Upper lobe of left lung (tissue), 6 donors: ENCODE measurements at places on chromosomes 3 and 15. TPM values are rescaled to one million over a fixed set of nuclear protein-coding genes. Genes with fewer than 3 reads are reported as not detected.

GRCh38 chr15:42315521-42315920 lies 42.3 kb upstream of the TMEM87A start:
- no peak for DNase-seq

GRCh38 chr15:26985050-26985449 lies 14.1 kb downstream of the GABRG3 start:
- no peak for DNase-seq

- no peak for DNase-seq
Measured at GRCh38 chr3:100075196-100075595, 39.1 kb downstream of the FILIP1L start.

GRCh38 chr3:193968380-193968974 lies 167.5 kb upstream of the HES1 start:
- DNase-seq = no peak

- peak; percentile 77 for DNase-seq
Measured at GRCh38 chr15:52789601-52790168, 451 bp downstream of the ONECUT1 start.

GRCh38 chr15:95284492-95284891 lies 1046.0 kb upstream of the NR2F2 start:
- DNase-seq = no peak

DNA sequence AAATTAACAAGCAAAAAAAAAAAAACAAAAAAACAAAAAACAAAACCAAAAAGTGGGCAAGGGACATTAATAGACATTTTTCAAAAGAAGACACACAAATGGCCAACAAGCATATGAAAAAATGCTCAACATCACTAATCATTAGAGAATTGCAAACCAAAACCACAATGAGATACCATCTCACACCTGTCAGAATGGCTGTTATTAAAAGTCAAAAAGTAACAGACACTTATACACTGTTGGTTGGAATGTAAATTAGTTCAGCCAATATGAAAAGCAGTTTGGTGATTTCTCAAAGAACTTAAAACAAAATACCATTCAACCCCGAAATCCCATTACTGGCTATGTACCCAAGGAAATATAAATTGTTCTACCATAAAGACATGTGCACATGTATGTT lies 222.4 kb upstream of the CD96 start:
- DNase-seq = no peak

Gene GTF2A2
- 5.5 TPM for total RNA-seq

Gene CD96
- 2.4 TPM for total RNA-seq

- peak; percentile 39 for DNase-seq
Measured at GRCh38 chr3:23248594-23249131, 45.5 kb downstream of the UBE2E2 start.

GRCh38 chr15:98155356-98155755 lies 194.9 kb downstream of the ARRDC4 start:
- DNase-seq = no peak

Gene RBPMS2
- 2.1 TPM for total RNA-seq

DNA sequence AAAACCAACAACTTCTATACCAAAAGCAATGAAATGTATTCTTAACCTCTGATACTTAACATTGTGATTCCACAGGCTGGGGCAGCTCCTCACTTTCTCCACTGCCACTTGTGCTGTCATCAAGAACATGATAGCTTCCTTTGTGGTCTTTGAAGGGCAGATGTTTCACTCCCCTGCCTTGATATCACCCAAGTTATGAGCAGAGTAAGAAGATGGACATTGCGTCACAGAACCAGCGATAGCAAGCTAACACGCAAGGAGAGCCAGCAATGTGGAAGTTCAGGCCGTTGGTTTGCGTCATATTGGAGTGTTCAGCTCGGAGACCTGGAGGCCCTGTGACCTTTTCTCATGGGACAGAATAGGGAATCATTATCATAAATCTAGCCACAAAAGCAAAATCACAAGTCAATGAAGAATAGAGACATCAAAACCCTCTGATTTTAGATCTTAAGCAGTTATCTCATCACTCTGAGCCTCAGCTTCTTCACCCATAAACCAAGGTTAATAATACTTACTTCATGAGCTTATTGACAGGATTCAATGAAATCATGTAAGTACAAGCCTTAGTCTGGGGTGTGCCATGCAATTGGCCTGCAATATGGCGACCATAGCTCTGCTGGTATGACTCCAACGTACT lies 183.8 kb upstream of the THBS1 start:
- peak; percentile 72 for DNase-seq

Gene FEZF2
- total RNA-seq = not detected

DNA sequence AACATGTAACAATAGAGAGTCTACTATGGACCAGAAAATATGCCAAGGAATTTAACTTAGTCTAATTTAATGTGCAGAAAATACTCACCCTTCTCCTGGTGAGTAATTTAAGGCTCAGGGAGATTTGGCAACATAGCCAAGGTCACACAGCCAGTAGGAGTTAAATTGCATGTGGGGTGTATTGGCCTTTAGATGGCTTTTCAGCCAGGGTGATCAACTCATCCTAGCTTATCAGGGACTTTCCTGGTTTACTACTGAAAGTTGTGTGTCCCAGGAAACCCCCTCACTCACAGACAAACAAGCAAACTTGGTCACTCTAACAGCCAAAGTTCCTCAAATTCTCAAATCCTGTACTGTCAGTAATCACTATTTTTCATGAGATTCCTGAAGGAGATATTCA lies 2.6 kb upstream of the SLC9A9 start:
- no peak for DNase-seq

- peak; percentile 91 for DNase-seq
Measured at GRCh38 chr3:69784954-69785514, 45.8 kb downstream of the MITF start.

Gene SEMA3F
- 26.3 TPM for total RNA-seq

GRCh38 chr15:39365161-39365560 lies 215.7 kb upstream of the THBS1 start:
- no peak for DNase-seq

DNA sequence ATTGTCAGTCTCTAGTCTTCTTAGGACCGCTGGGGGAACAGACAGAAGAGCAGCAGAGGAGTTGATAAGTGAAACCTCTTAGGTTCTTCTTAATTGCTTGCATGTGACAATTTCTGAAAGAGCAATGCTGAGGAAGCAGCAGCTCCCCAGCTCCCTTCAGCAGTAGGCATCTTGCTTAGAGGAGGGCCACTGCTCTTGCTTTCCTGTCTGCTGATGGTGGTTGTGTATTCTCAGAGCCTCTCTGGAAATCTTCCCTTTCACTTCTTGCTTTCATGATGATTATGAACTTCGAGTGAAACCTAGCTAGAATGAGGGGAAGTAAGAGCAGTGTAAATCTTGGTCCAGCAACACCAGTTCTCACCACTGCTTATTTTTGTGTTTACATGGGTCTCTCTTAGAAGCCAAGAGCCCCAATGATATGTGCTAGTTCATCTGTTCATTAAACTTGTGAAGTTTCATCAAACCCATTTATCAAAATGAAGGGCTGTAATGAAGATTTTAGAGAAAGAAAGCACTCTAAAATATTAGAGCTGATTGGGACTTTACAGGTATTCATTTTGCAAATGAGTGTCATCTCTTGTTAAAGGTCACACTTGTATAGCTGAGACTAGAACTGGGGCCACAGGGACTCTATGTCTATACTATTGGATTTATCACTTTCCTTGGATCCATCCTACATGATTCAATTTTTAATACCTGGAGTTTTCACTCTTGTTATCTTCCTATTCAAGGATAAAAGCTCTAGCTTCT lies 246.7 kb downstream of the LPP start:
- no peak for DNase-seq

- no peak for DNase-seq
Measured at GRCh38 chr15:66876731-66877476, 174.9 kb downstream of the SMAD6 start.

Gene ZNF501
- total RNA-seq = 8.8 TPM

DNA sequence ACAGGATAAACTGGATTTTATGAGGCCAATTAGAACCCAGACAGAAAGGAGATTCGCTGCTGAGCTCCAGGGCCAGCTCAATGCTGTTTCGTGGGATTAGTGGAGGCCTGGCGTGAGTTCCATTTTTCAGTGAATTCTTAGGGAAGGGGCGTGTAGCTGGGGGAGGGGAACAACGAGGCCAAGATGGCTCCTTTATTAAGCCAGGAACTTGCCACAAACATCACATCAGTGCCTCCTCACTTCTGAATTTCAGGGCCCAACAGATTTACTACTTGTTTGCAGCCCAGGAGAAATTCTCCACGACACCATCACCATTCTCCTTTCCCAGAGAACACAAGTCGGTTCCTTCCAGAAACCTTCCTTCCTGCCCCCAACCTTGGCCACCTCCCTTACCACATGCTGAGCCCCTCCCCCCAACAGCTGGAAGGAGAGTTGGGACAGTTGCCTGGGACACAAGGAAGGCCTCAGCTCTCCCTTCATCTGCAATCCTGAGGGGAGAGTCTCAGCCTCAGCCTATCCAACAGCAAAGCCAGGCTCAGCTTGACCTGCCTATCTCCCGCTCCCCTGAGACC lies 5.8 kb downstream of the IGDCC4 start:
- DNase-seq = no peak

Gene KLHL40
- not detected for total RNA-seq

DNA sequence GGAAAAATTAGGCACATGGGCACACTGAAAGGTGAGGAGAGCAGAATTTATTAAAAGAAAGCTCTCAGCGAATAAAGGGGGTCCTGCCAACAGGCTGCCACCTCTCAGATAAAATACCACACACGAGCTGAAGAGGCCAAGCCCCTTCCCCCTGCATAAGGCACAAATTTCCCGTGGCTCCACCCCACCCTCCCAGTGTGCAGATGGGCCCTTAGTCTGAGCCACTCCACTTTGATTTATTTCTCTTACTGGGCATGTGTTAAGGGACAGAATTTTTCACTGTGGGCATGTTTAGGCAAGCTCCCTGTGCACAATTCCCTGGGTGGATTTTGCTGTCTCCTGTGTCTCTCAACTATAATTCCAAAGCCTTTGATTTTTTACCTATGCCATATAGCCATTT lies 409.8 kb downstream of the TBL1XR1 start:
- no peak for DNase-seq

GRCh38 chr3:66479532-66479947 lies 21.3 kb downstream of the LRIG1 start:
- DNase-seq = no peak

Gene IL20RB
- total RNA-seq = 1.0 TPM

DNA sequence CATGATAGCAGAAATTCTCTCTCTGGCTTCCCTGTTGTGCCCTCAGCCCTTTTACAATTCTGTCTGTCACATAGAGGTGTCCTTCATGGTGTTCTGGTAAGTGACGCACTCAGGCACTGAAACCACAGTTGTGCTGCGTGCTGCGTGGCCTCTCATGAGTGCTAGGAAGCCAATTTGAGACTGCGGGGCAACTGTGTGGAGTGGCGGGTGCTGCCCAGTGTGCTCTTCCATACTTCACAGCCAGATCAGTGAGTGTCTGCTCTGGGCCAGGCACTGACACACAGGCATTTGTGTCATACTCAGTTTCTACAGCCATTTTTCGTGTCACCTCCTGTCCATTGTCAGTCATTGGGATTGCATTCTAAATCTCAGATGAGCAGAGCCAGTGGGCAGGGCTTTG lies 133.1 kb upstream of the PLXNA1 start:
- DNase-seq = no peak

GRCh38 chr3:137264071-137264820 lies 306.5 kb downstream of the IL20RB start:
- peak; percentile 16 for DNase-seq

GRCh38 chr15:73426323-73426994 lies 16.5 kb upstream of the REC114 start:
- no peak for DNase-seq

GRCh38 chr15:36951731-36952247 lies 148.6 kb downstream of the MEIS2 start:
- DNase-seq = no peak

GRCh38 chr3:71926262-71926600 lies 141.3 kb upstream of the PROK2 start:
- peak; percentile 46 for DNase-seq

DNA sequence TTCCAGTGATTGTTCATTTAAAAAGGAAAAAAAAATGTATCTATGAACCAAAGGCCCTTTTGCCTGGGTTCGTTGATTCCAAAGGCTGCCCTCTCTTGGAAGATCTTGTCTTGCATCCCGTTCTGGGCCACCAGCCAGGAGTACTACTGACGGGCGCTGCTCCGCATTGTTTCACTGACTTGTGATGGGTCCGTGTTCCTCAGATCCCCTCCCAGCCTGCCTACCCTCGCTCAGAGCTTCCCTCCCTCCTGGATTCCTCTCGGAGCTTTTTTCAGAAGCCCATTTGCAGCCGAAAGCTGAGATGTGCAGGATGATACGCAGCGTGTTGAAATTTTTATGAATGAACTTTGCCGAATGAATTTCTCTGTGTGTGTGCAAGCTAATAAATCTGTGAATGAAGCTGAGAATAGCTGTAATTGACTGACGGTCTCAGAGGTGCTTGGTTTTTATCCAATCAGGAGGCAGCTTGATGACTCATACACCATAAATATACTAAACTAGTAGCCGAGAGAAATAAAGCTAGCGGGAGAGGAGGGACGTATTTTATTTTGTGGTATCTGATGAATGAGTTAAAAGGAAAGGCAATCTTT lies at the start of gene SHC4:
TSS of gene SHC4 (minus strand) at position 396 of the 590 bp plus-strand sequence. CDS start 904 bp downstream, outside the sequence.
- peak; percentile 49 for DNase-seq

DNA sequence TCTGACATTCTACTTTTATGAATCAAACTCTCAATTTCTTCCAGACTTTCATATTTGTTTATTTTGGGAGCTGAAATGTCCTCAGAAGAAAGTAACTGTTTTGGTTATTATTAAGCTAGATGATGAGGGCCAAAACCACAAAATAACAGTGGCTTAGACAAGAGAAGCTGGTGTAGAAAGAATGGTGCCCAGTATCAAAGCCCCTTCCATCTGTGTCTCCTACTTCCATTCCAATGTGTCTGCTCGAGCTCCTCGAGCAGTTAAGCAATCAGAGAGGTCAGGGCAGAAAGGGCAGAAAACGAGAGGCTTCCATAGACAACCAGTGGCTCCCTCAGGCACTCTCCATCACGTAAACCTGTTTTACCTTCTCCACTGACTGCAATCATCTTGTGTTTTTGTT lies 59.7 kb upstream of the MAGI1 start:
- DNase-seq = no peak

Gene ZNF80
- 0.44 TPM for total RNA-seq

- DNase-seq = no peak
Measured at GRCh38 chr3:197103766-197104165, 74.1 kb upstream of the MELTF start.

GRCh38 chr3:128489674-128489926 lies 3.4 kb downstream of the GATA2 start:
- DNase-seq = no peak

Gene EFL1
- total RNA-seq = 23.0 TPM

GRCh38 chr3:11165476-11165875 lies 11.2 kb downstream of the HRH1 start:
- DNase-seq = no peak

Gene CHAC1
- total RNA-seq = 5.6 TPM

Gene VIPR1
- total RNA-seq = 92.6 TPM
